Lung (tissue), 17 donors: ENCODE measurements at places on chromosomes 11 and 22.
A peak's percentile ranks its signal among the peaks of the same experiment; 100 is the strongest.

DNA sequence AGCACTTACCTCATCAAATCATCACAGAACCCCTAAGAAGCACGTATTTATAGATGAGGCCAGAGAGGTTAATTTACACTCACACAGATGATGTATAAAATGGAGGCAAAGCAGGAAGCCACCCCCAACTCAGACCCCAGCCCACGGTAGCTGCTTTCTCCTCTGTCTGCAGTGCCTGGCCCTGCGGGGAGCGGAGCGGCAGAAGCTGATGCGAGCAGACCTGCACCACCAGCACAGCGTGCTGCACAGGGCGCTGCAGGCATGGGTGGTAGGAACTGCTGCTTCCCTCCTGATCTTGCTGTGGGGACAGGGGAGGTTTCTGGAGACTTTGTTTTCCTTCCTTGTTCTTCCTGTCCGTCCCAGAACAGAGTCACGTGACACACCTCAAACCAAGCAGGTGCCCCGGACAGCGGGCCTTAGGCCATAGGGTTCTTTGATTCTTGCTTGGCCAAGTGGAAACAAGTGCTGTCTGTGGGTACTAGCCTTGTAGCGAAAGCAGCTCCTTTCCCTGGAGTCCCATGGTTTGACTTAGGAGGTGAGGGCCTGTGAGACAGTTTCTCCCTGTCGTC, 57.8 kb downstream of the PISD start:
- DNase-seq: no peak

- peak; percentile 57 for DNase-seq
Measured at GRCh38 chr22:40156001-40156516, 21.7 kb upstream of the TNRC6B start.

- DNase-seq: no peak
Measured at GRCh38 chr11:86447763-86448480, 73.2 kb downstream of the CCDC81 start.

GRCh38 chr11:3213659-3214419, 4.8 kb downstream of the MRGPRG start:
- DNase-seq: no peak

GRCh38 chr11:64156235-64157011, 9.5 kb downstream of the MACROD1 start:
- DNase-seq: no peak

DNA sequence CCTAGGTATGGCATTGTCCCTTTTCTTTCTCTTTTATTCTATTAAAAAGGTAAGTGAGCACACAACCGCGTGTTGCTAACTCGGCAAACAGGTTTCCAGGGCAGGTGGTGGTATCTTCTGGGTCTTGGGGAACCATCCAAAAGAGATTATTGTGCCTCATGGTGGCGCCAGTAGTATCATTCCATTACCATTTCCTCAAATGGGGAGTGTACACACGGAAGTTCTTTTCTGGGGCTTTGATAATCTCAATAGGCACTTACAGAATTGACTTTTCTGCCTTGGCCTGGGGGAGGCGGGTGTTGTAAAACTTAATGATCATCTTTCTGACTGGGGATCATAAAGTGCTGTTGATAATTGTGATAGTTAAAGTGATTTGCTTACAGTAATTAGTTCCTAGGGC, 234.1 kb downstream of the KIRREL3 start:
- DNase-seq: peak; percentile 42

- DNase-seq: no peak
Measured at GRCh38 chr11:120771551-120772060, 252.3 kb upstream of the TBCEL start.

GRCh38 chr11:11230802-11231562, 122.1 kb downstream of the CSNK2A3 start:
- DNase-seq: no peak

DNA sequence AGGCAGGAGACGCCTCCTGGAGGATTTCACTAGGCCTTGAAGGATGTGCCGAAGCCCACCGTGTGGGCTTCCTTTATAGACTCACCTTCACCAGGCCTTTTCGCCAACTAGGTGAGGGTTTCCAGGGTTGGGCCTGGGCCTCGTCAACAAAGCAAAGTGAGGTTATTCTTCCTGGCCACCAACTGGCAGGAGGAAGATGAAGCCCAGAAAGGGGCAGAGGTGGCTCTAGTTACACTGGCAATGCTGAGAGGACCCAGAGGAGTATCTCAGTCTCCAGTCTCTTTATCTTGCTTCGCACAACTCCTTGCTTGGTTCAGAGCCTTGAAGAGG, 404 bp upstream of the RELT start:
- no peak for DNase-seq

- DNase-seq: no peak
Measured at GRCh38 chr11:35968386-35969088, 24.7 kb downstream of the LDLRAD3 start.

- no peak for DNase-seq
Measured at GRCh38 chr11:92915551-92915950, 53.9 kb upstream of the MTNR1B start.

DNA sequence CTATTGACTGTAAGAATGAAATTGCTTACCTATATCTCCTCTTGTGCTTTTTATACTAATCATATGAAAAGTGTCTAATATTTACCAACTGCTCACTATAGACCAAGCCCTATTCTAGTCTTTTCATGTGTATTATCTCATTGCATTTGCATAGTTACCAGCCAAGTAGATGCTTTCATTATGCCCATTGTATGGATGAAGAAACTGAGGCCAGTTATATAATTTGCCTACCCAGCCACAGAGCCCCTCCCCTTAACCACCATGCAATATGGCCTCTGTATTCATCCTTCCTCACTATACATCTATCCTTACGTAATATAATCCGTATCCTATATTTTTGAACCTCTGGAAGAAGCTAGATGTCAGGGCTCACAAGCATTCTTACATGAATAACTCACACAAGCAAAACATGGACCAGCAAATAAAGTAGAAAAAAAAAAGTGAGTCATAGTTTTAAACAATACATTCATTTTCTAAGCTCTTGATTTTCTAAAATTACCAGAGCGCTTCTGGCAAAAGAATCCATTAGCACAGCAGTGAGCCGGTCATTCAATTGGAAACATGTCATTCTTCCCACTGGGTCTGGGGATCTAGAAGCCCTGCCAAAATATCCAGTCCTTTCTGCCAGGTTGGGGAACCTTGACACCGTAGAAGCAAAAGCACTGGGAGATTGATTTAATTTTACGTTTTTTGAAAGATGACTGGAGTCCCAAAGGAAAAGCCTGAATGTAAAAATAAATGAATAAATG, 80.0 kb downstream of the C11orf91 start:
- DNase-seq: no peak

DNA sequence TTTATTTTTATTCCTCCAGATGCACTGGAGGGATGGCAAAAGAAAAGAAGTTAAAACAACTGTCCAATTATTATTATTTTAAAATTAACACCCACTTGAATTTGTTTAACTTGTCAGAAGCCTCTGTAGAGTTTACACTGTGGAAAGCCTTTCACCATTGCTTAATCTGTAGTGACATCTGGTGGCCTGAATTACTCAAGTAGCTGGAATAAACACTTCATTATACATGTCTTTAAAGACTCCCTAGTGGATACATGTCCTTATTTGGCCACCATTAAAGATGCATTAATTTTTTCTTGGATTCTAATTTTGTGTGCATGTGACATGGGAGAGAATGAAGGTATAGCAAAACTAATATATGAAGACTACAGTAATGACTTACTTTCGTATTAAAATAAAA, 1496.5 kb downstream of the FAM181B start:
- DNase-seq: peak; percentile 86

DNA sequence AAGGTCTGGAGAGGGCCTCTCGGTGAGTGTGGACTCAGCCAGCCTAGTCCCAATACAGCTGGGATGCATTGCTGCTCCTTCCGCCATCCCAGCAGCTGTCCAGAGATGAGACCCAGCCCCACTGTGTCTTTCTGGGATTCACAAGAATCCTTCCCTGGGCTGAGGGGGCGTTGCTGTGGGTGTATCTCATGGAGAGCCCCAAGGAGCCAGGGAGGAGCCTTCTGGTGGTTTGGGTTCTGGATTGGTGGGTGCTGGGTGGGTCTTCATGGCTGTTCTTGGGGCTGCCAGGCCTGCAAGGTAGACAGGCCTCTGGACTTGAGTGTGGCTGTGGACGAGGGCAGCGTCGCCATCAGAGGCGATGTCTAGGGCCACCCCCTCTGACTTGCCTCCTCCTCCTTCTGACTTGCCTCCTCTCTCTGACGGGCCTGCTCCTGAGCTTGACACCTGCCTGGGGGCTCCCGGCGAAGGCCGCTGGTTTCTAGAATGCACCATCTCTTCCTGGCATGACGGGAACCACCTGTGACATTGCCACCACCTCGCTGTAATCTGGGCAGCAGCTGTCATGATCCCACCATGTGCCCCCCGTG, 17.2 kb downstream of the KCNQ1 start:
- no peak for DNase-seq

DNA sequence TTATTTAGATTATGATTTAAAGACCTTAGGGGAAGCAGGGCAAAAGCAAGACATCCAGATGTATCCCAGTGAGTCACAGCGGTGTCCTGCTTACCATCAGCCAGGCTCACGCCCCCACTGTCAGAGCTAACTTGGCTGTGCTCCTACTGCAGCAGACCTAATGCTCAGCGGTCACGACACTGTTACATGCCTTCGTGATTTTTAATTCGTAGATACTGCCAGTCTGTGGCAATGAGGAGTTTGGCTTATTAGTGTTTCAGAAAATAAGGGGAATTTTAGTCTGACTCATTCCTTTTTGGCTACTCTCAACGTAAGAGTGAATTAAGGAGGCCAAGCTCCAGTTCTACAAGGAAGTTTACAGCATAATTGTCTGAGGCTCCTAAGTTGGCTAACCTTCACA, 22.7 kb downstream of the EFCAB6 start:
- peak; percentile 16 for DNase-seq

DNA sequence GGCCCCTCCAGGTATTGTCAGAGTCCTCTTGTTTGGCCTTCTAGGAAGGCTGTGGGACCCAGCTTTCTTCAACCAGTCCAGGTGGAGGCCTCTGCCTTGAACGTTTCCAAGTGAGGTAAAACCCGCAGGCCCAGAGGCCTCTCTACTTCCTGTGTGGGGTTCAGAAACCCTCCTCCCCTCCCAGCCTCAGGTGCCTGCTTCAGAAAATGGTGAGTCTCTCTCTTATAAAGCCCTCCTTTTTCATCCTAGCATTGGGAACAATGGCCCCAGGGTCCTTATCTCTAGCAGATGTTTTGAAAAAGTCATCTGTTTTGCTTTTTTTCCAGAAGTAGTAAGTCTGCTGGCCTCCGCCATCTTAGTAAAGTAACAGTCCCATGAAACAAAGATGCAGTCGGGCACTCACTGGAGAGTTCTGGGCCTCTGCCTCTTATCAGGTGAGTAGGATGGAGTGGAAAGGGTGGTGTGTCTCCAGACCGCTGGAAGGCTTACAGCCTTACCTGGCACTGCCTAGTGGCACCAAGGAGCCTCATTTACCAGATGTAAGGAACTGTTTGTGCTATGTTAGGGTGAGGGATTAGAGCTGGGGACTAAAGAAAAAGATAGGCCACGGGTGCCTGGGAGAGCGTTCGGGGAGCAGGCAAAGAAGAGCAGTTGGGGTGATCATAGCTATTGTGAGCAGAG, at the start of gene CD3E:
Gene CD3E, plus strand, starts transcription at position 163 of the 681 bp plus-strand sequence. Its CDS starts 223 bp downstream, at position 386.
- no peak for DNase-seq

- no peak for DNase-seq
Measured at GRCh38 chr11:56271092-56271491, 2.9 kb upstream of the OR5T1 start.

DNA sequence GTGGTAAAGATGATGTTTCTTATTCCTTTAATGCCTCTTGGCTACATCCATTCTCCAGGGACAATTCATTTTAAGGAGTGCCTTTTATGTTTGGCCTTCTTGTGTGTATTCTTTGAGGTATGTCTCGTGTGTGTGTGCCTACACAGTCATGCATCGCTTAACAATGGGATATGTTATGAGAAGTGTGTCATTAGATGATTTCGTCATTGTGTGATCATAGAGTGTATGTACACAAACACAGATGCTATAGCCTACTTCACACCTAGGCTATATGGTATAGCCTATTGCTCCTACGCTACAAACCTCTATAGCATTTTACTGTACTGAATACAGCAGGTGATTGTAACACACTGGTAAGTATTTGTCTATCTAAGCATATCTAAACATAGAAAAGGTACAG, 23.0 kb downstream of the ZNF202 start:
- no peak for DNase-seq

GRCh38 chr11:76653674-76654284, 16.8 kb downstream of the LRRC32 start:
- DNase-seq: peak; percentile 96

- peak; percentile 83 for DNase-seq
Measured at GRCh38 chr11:75563978-75564552, 2.0 kb downstream of the SERPINH1 start.

DNA sequence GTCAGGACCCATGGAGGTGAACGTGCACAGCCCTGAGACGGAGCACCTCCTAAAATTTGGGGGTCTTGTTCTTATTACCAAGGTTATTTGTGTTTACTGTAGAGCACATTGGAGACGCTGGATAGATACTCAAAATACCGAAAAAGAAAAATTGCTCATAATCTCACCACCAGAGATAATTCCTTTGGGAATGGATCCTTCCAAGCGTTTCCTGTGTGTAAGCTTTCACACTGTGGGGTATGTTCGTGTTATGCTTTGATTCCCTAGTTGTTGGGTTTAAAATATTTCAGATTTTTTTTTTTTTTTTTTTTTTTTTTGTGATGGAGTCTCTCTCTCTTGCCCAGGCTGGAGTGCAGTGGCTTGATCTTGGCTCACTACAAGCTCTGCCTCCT, 14.1 kb upstream of the MRGPRD start:
- no peak for DNase-seq

GRCh38 chr11:66789097-66789890, 53.9 kb upstream of the RCE1 start:
- DNase-seq: no peak

- DNase-seq: no peak
Measured at GRCh38 chr11:130891326-130891725, 25.0 kb downstream of the SNX19 start.

DNA sequence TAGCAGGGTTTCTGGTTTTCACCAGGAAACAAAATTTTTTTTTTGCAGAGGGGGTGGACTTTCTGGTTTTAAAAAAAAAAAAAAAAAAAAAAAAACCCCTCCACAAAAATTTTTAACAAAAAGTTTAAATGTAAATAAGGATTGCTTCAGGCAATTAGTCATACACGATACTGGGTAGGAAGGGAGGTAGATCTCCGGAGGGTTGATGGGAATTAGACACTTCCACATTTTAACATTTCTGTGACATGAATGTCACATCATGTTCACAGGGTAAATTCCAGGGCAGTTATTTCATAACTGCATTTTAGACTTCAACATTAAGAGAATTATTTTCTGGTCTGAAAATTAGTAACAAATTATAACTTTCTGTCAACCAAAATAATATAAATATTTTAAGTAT, 15.9 kb downstream of the NUP98 start:
- no peak for DNase-seq

GRCh38 chr11:128482512-128483191, 104.7 kb downstream of the ETS1 start:
- no peak for DNase-seq

GRCh38 chr22:33028234-33028633, 29.9 kb downstream of the SYN3 start:
- DNase-seq: no peak

GRCh38 chr11:102168481-102168880, 58.2 kb downstream of the YAP1 start:
- DNase-seq: peak; percentile 61
